ENCODE measurements at places on chromosomes 1 and 21.

GRCh38 chr21:39097981-39098380, 85.3 kb downstream of the PSMG1 start:
- DNase-seq = no peak

- DNase-seq = no peak
These were observed 250.0 kb upstream of the NFIA start for GRCh38 chr1:60832367-60832766.

DNA sequence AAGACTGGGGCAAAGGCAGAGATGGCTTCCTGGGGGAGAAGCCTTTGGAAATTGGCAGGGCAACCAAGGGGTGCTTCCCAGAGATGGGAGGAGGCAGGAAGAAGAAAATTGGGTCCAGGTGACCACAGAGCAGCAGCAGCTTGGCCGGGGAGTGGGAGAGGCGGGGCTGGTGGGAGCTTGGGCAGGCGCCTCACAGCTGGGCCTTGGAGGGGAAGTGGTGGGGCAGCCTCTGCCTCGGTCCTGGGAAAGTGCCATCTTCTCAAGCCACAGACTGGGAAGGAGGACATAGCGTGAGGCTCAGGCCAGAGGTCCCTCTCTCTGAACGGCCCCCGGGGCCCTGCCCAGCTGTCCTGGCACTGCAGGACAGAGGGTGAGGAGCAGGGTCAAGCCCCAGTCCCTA, 24.0 kb upstream of the WASF2 start:
- no peak for DNase-seq

GRCh38 chr1:25011275-25011674, 81.2 kb upstream of the RUNX3 start:
- no peak for DNase-seq

- DNase-seq = no peak
These were observed 1.2 kb upstream of the ADAM15 start for GRCh38 chr1:155049651-155050559.

- no peak for DNase-seq
These were observed 95.5 kb downstream of the TIAM1 start for GRCh38 chr21:31248598-31248997.

DNA sequence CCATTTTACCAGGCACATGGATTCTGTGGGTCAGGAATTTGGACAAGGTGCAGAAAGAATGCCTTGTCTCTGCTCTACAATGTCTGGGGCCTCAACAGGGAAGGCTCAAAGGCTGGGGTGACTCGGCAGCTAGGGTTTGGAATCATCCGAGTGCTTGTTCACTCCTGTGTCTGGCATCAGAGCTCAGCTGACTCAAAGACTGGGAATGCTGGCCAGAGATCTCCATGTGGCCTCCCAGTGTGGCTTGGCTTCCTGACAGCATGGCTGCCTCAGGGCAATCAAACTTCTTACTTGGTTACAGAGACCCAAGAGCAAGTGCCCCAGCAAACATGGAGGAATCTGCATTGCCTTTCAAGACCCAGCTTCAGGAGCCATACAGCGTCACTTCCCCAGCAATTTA, 110.5 kb downstream of the TOMM20 start:
- no peak for DNase-seq

GRCh38 chr1:206770531-206771337, at the start of gene IL19:
IL19 (plus strand) TSS chr1:206770773; CDS start chr1:206836663, 65,890 bp downstream.
- no peak for DNase-seq

DNA sequence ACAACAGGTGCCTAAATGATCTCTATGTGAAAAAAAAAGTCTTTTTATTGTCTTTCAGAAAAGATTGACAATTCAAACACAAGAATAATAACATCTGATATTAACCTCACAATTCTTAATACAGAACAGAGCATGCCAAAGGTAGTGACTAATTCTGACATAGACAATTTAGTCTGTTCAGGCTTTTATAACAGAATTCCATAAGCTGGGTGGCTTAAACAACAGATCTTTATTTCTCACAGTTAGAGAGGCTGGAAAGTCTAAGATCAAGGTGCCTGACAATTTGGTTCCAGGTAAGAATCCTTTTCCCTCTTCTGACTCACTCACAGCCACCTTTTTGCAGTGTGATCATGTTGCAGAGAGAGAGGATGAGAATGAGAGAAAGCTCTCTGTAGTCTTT, 27.0 kb downstream of the DPYD start:
- DNase-seq = no peak

DNA sequence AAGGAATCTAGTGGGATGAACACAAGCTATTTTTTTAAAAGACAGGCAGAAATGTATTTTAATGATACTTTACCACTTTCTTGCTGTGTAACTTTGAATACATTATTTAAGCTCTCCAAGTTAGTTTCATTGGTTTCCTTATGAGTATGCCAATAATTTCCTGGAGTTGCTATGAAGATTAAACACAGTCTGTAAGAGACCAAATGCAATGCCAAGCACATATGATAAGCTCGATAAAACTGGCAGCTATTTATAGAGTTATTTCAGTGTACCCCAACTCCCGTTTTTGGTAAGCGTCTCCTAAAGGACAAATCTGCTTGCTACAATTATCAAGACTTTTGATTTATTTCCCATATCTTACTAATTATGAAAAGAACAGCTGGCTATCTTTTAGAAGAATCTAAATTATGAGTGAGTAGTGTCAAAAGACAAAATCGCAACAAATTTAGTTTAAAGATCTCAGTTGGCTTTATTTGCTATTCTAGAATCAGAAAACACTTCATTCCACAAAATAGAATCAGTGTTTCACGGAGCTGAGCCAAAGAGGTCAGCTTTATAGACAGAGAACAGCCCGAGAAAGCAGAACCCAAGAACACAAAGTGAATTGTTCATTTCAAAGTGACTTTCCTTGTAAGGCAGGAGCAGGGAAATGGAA, 7.2 kb upstream of the MAP10 start:
- no peak for DNase-seq

- no peak for DNase-seq
These were observed 13.3 kb upstream of the FMOD start for GRCh38 chr1:203364094-203364801.

DNA sequence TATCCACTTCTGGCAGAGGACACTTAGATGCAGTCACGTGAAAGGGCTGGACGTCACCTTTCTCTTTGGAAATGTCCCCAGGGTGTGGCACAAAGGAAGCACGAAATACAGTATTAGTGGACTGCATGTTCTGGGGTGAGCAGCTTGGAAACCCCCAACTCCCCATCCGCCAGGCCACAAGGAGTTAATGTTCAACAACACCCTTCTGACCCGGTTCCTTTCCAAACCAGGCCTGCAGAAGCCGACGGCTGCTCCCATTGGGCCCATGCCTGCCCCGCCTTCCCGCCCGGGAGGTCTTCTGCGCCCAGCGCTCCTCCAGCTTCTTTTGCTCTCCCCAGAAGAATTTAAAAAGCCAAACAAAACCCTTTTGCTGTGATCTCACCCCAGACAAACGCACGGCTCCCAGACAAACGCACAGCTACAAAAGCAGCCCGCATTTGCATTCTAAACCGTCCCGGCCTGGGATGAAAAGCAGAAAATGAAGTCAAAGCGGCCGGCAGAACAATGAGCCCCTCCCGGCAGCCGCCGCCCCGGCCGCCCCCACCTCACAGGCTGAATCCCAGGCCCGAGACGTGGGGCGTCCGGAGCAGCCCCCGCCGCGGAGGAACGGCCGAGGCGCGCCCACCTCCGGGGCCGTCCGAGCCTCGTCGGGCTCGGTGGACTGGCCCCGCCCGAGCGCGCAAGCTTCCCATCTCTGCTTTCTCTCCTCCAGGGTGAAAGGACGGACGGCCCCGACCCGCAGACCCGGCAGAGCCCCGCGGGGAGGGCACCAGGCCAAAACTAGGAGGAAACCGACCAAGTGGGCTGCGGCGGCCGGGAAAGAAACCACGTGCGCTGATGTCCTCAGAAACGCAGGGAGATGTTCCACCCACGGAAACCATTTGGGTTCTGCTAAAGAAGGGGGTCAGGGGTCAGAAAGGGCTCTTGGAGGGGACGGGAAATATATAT, 101.9 kb downstream of the PLPP3 start:
- no peak for DNase-seq

DNA sequence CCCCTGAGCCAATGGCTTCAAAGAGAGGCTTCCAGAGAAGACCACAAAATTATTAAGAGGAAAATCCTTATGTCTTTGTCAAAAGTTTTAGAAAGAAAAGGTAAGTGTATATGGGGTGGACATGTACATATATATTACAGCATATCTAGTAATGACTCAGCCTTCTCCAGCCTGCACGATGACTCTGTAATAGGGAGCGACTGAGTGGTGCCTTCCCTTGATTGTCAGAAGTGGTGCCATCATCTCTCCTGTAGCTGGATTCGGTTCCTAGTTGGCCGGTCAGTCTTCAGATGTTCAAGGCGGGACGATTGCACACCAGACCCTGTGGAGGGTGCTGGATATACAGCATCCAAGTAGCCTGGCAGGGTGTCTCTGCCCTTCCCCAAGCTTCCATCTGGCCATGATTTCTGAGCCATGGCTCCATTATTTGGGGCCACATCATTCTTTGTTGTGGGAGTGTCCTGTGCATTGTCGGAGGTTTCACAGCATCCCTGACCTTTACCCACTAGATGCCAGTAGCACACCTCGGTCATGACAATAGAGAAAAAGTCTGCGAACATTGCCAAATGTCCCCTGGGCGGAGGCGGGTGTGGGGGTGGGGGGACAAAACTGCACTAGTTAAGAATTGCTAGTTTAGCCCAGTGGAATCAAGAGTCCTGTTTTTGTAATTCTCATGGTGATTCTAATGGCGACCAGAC, 206.2 kb upstream of the KAZN start:
- no peak for DNase-seq

DNA sequence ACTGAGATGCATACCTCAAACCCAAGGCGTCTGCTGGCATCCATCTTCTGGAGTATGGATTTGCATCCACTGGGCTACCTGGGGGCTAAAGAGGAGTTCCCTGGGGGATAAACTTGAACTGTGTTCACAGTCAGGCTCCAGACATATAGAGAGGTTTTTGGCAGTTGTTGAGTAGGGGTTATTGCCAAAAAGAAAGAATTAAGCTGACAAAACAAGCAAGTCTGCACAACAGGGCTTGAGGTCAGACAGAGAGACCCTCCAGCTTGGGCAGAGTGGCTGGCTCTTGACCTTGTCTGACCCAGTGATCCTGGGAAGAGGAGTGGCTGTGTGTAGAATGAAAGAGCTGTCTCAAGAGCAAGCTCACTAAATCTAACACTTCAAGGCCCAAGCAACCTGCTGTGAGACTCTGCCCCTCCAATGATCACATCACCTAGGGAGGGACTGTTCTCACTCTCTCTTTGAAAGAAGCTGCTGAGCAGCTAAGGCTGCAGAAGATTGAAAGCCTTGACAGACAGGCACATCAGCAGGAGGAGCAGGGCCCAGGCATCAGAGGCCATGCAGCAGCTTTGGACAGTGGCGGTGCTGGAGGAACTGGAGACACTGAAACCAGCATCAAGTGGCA, 61.5 kb downstream of the SYT2 start:
- DNase-seq = no peak

DNA sequence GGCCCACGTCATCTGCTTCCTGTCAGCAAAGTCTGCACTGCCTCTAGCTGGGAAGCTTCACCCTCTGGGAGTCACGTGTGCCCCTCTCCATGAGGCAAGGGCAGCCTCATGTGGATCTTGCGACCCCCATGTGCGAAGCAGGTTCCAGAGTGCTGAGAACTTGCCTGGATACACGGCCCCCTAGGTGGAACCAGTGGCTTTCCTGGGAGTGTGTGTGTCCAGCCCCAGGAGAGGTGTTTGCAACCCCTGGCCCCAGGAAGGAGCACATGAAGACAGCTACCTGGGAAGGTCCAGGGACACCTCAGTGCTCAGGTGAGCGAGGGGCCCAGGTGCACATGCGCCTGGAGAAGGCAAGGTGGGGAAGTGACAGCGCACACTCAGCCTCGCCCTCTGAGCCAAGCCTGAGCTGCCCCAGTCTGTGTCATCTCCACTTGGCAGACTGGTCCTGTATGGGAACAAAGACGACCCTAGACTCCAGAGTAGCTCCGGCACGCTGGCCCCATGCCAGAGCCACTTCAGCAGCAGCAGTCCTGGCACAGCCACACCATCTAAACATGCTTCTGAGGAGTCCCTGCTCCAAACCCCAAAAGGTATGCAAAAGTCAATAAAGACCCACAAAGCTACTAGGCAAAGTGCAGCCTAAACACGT, 8.9 kb downstream of the LSS start:
- no peak for DNase-seq

DNA sequence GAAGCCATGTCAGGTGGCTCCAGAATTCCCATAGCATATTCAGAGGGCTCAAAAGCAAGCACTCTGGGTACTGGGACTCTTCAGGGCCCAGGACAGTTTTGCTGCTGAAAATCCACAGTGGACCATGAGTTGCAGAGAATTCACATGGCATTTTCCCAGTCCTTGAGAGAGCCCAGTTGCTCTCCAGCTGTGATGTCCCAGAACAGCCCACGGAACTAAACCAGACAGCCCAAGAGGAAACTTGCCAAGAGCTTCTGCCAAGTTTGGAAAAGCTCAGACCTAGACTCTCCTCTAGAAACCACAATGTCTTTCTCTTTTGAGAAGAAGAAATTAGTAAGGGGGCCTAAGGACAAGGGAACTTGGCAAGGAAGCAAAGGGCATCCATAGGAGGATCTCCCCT, 69.4 kb downstream of the RGS2 start:
- DNase-seq = no peak

DNA sequence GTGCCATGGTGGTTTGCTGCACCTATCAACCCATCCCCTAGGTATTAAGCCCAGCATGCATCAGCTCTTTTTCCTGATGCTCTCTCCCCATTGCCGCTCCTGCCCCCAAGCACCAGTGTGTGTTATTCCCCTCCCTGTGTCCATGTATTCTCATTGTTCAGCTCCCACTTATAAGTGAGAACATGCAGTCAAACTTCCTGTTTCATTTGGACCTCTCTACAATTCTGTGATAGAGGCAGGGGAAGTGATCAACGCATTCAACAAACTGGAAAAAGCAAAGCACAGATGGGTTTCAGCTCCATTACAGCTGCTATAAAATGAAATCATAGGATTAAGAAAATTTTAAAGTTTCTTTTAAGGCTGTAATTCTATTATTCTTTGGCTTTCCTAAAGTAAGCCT, 23.3 kb upstream of the CD55 start:
- DNase-seq = no peak

DNA sequence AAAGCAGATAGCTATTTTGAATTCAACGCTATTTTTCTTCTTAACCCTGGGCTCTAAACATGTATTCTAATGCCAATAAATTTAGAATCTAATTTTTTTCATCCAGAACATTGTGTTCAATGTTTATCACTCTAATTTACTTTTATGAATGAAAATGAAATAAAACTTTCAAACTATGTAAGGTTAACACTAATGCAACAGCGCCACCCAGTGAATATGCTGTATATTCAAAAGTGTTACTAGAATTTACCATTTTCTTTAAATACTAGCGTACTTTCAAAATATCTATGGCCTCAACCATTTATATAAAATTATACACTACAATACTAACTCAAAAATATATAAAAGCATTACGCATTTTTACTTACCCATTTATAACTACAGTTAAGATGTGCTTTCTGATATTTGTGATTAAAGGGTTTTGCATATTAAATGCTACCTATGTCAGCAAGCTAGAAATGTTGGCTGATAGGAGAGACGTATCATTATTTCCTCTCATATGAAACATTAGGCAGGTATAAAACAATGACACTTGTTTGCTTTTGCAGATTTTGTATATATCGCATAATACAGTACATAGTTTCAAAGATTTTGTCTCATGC, 5.9 kb upstream of the NUF2 start:
- DNase-seq = no peak

- no peak for DNase-seq
These were observed 20.3 kb upstream of the SLC26A9 start for GRCh38 chr1:205963352-205964155.

GRCh38 chr21:46226920-46227599, 1.5 kb downstream of the LSS start:
- no peak for DNase-seq

GRCh38 chr1:226327761-226328162, 18.8 kb upstream of the LIN9 start:
- no peak for DNase-seq

GRCh38 chr1:23577056-23578004, 18.0 kb upstream of the ID3 start:
- DNase-seq = no peak
